ENCODE measurements at places on chromosomes 2 and 18.

DNA sequence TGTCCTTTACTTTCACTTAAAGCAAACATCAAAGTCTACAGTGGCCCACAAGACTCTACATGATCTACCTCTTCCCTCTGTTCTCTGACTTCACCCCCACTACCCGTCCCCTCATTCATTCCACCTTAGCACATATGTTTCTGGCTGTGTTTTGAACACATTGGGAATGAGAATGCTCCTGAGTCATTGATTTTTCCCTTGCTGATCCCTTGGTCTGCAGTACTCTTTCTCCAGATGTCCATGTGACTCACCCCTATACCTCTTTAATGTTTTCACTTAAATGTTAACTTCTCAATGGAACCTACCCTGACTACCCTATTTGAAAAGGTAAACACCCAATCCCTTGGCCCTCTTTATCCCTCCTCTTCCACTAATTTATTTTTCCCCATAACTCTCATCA, 30.7 kb upstream of the FRZB start:
- no peak for DNase-seq
- H3K4me3 ChIP-seq: no peak overlapping the region
- no peak overlapping the region for H3K27ac ChIP-seq
- no peaks in the 10 kb centered on the region for H3K4me1 ChIP-seq
- no peaks in the 10 kb centered on the region for H3K27me3 ChIP-seq

DNA sequence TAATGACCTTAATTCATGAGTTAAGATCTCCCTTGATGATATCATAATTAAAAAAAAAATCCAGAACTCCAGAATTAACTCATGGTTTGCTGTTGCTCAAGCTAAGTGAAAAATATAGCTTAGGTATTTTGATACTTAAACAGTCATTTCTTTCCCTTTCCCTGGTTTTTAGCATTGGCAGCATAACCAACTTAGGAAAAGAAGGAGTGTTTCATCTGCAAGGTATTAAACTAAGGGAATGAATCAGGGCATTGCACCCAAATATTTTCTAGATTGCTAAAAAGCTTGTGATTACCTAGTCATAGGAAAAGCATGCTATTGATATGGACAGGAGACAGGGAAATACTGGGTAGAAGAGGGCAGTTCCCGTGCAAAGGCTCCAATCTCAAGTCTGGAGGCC, 207.2 kb downstream of the LRP1B start:
- no peaks in the 10 kb centered on the region for H3K4me1 ChIP-seq
- H3K4me3 ChIP-seq: no peak overlapping the region
- no peak for DNase-seq
- H3K27me3 ChIP-seq: no peaks in the 10 kb centered on the region

GRCh38 chr2:175804122-175804521, 197.9 kb downstream of the LNPK start:
- DNase-seq: no peak
- 0 out of 2 replicates have a peak, but pooled peaks cover 2% of the 10 kb centered on the region for H3K27me3 ChIP-seq
- no peak overlapping the region for H3K27ac ChIP-seq
- no peak overlapping the region for H3K4me3 ChIP-seq

GRCh38 chr2:235719146-235719942, 225.5 kb downstream of the AGAP1 start:
- no peak overlapping the region for H3K4me3 ChIP-seq
- peaks cover 17% of the 10 kb centered on the region for H3K4me1 ChIP-seq
- no peaks in the 10 kb centered on the region for H3K36me3 ChIP-seq

GRCh38 chr18:8699948-8700347, 5.4 kb upstream of the MTCL1 start:
- no peaks in the 10 kb centered on the region for H3K4me1 ChIP-seq
- H3K27me3 ChIP-seq: no peaks in the 10 kb centered on the region
- H3K4me3 ChIP-seq: no peak overlapping the region
- H3K36me3 ChIP-seq: no peaks in the 10 kb centered on the region
- no peak overlapping the region for H3K27ac ChIP-seq

- no peaks in the 10 kb centered on the region for H3K27me3 ChIP-seq
- H3K4me1 ChIP-seq: no peaks in the 10 kb centered on the region
- DNase-seq: peak; percentile 8
- peak overlapping the region; percentile 80 for H3K27ac ChIP-seq
- H3K4me3 ChIP-seq: peak overlapping the region; percentile 69
These were observed 52.5 kb upstream of the GPR17 start for GRCh38 chr2:127593228-127594115.

DNA sequence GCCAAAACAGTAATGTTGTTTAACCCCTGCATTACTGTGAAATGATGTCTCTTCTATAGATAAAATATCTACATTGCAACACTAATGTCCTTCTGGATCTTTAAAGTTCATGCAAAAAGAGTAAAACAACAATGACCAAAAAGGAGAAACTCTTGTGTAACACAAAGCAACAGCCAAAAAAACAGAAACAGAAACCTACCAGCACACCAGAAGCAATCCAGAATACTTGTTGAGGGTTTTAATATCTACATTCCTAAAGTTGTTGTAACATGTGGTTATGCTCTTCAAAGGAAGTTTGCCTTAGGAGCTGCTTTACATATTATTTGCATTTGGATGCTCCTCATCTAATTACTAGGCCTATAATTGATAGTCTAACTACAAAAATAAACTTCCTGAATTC, 157.2 kb downstream of the BABAM2 start:
- no peak overlapping the region for H3K4me3 ChIP-seq
- H3K36me3 ChIP-seq: no peaks in the 10 kb centered on the region
- H3K27ac ChIP-seq: no peak overlapping the region
- no peak for DNase-seq
- no peaks in the 10 kb centered on the region for H3K27me3 ChIP-seq
- peaks cover 4% of the 10 kb centered on the region for H3K4me1 ChIP-seq

Measured in SJCRH30 (cell line).